ENCODE measurements at places on chromosomes 2 and 18.

- no peak for DNase-seq
Observed at GRCh38 chr2:11781602-11782001, 35.2 kb downstream of the LPIN1 start.

GRCh38 chr2:235332240-235332890 is 161.5 kb upstream of the AGAP1 start:
- DNase-seq, result no peak

DNA sequence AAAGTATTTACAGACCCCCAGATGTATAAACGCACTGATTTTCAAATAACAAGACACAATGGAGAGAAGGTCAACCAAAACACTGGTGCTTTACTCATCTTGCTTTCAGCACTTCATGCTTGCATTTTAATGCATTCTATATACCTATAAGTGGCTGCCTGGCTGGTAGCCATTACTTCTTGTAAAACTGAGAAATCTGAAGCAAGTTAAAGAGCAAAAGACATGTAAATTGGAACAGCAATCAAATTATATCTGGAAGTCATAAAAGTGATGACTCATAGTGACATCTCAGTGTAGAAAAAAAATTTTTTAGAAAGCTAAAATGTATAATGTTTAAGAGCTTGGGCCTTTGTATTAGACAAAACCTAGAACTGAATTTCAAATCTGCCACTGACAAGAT is 106.2 kb downstream of the CCDC141 start:
- DNase-seq, result no peak

DNA sequence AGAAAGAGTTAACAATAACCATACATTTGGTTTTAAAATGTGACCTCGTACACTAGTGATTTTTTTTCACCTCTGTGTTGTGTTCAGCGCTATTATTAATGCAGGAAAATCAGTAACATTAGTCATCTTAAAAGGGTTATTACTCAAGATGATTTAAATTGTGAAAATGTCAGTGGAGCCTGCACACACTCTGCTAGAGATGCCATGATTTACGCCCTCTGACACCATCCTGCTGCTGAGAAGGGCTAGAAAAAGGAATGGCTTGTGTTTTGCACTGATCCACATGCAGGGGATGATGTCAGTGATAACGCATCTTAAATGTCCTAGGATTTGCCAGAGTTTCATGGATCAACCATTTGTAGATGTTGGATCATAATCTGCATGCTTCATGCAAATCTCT is 121.3 kb upstream of the BOD1L2 start:
- no peak for DNase-seq

DNA sequence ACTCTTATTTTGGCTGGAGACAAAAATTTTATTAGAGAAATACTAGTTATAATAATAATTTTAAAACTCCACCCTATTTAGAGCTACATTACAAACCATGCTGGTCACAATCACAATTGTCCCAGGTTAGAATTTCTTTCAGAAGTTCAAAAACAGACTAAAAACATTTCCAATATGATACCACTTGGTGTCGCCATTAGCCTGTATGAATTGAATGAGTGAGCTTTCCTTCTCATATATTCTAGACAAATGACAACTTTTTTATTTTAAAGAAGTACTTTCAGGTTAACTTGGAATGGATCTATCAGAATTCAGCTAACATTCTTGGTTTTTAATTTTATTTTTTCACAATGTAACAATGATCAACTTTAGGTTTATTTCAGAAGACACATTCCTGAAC is 48.0 kb downstream of the SERPINB8 start:
- DNase-seq, result peak; percentile 3

GRCh38 chr2:211187602-211188001 is 631.2 kb downstream of the CPS1 start:
- DNase-seq, result no peak

DNA sequence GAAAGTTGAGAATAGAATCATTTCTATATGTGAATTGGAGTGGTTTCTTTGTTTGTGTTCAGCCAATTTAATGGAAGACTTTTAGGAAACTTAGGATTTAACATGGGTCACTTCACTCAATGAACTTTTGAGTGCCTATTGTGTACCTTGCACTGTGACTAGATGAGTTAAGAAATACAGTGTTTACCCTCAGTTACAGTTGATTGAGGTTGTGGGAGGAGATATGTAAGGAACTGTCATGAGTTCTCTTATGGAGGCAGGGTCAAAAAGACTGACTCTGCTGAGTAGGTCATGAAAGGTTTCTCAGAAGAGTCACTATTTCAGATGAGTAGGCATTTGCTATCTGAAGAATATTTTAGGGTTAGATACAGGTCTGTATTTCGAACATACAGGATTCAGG is 98.6 kb downstream of the RAB3GAP1 start:
- no peak for DNase-seq

GRCh38 chr18:3513481-3513880 is 63.5 kb downstream of the TGIF1 start:
- DNase-seq, result no peak

DNA sequence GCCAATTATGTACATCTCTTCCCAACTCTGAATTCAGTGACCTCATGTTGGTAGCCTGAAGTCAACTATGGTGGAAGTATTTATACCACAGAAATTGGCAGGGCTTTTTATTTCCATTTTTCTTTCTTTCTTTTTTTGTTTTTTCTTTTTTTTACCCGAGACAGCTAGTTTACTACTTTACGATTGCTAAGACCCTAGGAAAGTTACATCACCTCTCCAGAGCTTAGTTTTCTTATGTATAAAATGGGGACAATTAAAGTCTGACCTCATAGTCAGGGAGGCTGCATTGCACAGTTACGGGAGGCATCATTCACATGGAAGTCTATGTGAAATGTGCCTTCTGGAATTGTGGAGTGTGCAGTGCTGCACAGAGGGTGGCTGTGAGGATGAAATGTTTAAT is 194.3 kb downstream of the MTX2 start:
- DNase-seq, result no peak

- DNase-seq, result no peak
Observed at GRCh38 chr2:216887138-216887537, 27.3 kb upstream of the TNP1 start.

DNA sequence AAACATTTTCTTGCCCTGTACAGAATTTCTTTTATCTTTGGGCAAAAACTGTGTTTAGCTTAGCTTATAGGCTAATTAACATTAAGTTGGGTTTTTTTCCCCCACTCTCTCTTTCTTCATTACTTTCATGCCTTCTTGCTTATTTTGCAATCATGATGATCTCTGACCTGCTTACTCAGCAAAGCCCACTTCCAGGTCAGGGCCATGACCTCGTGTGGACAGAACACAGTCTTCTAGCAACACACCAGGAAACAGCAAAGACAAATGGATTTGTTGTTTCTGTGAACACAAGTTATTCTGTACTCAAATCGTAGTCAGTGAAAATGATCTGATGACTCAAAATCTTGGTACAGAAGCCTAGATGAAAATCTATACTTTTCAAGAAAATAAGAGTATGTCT is 60.7 kb downstream of the SPATS2L start:
- no peak for DNase-seq

- no peak for DNase-seq
Observed at GRCh38 chr2:138403431-138403927, 98.1 kb upstream of the SPOPL start.

DNA sequence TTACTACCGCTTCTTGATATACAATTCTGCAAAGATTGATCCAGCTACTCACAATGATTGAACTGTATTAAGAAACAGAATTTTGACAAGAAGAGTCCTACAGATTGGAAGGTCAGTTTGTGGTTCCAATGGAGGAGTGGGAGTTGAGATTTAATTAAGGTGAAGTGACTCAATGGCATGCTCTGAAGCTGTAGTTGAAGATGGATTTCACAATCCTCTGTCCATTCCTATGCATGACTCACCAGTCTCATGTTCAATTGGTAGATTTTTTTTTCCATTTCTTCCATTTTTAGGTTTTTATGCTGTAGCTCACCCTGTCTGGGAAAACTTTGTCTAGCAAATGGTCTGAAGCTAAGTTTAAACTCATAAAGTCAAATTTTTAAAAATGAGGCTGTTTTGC is 83.3 kb downstream of the DPP4 start:
- DNase-seq, result no peak

GRCh38 chr2:100388703-100389102 is 28.8 kb downstream of the CHST10 start:
- no peak for DNase-seq

GRCh38 chr2:113878743-113879142 is 11.1 kb upstream of the ACTR3 start:
- DNase-seq, result no peak

Data from T-helper 1 cell (primary cell).